Activated naive CD8-positive, alpha-beta T cell treated with anti-CD3 and anti-CD28 coated beads, Interleukin-2, amount 50 U/mL, for 16 hours (primary cell): ENCODE measurements at places on chromosomes 7 and 10.

DNA sequence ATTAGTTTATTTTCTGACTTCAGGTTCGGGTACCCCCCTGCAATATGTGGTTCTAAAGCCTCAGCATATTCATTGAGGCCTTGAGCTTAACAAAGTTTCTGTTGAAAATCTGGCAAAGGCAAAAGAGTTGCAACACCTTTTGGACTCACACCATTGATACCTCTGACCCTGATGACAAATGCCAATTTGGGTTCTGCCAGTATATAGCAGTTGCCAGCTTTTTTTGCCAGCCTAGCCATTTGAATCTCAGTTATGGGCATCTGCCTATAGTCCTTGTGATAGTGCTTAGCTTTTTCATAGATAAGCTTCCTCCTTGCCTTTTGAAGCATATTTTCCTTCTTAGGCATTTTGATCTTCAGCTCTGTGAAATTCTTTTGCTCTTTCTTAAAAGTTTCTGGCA is 31.9 kb downstream of the LIPJ start:
- no peak for DNase-seq

- DNase-seq: no peak
Observed at GRCh38 chr10:28400681-28401080, 97.8 kb upstream of the MPP7 start.

GRCh38 chr7:128708235-128708634 is 30.9 kb upstream of the CALU start:
- DNase-seq: no peak

GRCh38 chr10:30694518-30695228 is 65.1 kb upstream of the LYZL2 start:
- DNase-seq: no peak

DNA sequence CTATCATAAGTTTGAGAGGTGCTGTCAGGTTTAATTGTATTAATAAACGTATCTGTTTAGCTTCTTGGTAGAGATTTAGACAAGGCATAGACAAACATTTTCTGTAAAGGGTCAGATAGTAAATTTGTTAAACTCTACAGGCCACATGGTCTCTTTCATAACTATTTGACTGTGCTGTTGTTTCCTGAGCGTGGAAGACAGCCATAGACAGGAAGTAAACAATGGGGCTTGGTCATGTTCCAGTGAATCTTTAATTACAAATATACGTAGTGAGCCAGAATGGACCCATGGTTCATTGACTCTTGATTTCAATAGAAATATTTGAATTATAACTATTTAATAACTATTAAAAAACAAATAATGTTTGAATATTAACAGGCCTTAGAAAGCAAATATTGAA is 451.1 kb downstream of the SH2D4B start:
- DNase-seq: no peak

DNA sequence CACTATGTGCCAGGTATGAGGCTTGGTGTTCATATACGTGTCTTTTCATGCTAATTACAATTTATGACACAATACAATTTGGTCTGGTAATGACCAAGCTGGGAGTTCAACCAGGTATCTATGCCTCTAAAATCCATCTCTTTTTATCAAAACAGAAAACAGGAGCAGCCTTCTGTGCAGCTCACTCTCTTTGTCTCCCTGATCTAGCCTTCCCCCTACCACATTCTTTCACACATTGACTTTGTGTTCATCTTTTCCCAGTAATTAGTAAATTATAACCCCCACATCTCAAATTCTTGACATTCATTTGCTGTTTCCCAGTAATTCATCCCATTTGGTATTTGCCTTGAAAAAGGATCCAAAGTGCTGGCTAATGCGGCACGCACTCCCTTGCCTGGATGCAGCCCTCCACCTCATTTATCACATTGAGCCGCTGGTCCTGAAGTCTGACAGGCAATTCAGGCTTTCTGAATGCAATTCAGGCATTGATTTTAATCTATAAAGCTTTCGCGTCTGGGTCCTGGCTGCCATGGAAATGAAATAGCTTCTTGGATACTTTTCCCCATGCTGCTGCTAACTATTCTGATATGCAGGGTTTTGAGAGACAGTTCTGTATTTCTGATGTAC is 112.5 kb upstream of the ANKRD1 start:
- no peak for DNase-seq

DNA sequence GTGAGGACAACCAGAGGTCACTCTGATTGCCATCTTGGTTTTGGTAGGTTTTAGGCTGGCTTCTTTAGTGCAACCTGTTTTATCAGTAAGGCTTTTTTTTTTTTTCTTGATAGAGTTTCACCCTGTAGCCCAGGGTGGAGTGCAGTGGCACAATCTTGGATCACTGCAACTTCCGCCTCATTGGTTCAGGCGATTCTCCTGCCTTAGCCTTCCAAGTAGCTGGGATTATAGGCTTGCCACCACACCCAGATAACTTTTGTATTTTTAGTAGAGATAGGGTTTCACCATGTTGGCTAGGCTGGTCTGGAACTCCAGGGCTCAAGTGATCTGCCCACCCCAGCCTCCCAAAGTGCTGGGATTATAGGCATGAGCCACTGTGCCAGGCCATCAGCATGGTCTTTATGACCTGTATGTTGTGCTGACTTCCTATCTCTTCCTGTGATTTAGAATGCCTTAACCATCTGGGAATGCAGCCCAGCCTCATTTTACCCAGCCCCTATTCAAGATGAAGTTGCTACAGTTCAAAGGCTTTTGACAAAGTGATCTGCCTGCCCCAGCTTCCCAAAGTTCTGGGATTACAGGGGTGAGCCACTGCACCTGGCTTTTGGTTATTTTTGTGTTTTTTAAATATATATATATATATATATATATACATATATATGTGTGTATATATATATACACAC is 7.0 kb upstream of the ZNF425 start:
- no peak for DNase-seq

DNA sequence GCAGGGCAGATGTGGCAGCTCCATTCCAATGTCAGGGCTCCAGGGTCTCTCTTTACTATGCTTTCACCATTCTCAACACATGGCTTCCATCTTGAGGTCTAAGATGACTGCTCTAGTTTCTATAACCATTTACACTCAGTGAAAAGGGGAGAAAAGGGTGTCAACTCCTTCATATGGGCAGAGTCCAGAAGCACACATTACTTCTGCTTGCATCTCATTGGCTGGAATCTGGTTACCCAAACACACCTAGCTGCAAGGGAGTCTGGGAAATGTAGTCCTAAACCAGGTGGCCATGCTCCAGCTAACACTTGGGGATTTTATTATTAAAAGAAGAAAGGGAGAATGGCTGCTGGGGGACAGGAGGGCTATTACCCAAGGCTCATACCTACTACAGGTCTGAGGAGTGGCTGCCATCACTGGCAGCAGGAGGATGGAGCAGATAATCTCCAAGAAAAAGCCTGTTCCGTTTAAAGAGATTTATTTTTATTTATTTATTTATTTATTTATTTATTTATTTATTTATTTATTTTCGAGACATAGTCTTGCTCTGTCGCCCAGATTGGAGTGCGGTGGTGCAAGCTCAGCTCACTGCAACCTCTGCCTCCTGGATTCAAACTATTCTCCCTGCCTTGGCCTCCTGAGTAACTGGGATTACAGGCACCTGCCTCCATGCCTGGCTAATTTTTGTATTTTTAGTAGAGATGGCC is 29.1 kb upstream of the LBX1 start:
- no peak for DNase-seq

DNA sequence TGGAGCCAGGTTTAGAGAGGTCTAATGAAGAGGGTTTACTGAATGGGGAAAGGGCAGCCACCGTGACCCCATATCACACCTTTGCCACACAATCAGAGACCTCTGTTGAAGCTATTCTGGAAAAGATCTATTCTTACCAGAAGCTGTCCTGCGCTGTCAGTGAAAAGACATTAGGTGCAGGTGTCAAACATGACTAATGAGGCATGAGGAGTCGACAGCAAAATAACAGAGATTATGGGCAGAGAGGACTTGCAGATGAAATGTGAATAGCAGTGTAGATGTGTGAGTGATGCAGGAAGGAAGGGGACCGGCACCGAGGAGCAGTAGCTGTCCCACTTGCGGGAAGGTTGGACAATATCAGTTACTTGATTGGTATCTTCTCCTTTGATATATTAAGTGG is 627.7 kb upstream of the GALNT17 start:
- DNase-seq: no peak

GRCh38 chr7:8042796-8043535 is 74.4 kb downstream of the GLCCI1 start:
- no peak for DNase-seq

DNA sequence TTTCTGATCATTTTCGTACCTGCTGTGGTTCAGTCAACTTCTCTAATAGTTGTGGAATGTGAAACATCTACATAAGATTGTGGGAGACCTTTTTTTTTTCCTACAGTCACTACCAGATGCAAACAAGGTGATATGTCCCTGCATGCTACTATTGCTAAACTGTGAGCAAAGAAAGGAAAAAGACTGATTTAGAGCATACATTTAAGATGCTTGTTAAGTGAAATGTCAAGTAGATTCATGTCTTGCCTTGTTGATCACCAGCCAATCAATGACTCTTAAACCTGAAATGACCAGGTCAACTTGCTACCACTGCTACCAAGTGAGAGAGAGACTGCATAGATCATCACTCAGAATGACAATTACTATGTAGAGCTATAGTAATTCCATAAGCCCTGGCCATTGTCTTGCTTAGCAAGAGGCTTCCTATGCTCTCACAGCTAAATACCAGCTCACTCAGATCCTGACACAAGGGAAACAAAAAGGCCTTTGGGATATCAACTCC is 84.3 kb upstream of the SKAP2 start:
- no peak for DNase-seq

DNA sequence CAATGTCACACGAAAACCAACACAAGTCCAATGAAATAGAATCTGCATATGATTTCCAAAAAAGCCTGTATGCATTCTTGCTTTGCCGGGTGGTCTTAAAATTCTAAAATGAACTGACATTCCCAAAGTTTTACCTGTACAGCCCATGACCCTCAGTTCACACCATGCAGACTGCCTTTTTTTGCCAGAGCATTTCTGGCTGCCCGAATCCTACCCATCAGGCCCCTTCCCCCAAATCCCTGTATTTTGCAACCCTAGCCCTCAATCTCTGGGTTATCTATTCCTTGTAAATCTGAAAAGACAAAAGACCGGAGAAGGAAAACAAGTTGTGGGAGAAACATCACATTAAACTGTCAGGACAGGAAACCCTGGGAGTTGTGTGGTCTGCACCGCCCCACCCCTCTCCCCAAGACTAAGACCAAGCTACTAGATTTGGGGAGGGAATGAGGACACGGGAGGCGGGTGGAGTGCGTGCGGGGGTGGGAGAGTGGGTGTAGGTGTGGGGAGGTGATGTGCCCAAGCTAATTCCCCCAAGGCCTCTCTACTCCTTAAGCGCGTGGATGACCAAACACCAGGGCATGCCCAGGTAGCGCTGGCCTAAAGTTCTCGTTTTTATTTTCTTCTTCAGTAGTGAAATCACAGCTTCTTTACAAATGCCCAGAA is 1.4 kb downstream of the JCAD start:
- no peak for DNase-seq

- no peak for DNase-seq
Observed at GRCh38 chr10:97648562-97649404, 8.3 kb downstream of the PI4K2A start.

DNA sequence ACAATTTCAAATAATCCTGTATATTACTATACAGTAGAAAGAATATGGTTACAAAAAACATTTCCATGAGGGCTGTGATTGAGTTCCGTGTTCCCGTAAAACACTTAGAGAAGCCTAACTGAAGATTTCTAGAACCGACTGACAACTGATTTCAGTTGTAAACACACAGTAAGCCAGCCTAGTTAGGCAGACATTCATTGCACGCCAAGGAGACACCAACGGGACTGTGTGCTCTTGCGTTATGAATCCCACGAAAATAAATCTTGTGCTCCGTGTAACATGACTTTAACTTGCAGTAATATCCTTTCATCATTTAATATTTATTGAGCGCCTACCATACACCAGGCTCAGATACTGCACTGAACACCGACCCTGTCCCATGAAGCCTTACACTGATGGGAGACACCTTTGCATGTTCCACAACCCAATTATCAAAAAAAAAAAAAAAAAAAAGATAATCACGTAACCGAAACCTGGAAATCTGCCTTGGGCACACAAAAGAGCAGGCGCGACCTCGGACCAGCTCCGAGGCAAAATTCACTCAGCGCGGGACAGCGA is 420 bp upstream of the KLHL7 start:
- no peak for DNase-seq

DNA sequence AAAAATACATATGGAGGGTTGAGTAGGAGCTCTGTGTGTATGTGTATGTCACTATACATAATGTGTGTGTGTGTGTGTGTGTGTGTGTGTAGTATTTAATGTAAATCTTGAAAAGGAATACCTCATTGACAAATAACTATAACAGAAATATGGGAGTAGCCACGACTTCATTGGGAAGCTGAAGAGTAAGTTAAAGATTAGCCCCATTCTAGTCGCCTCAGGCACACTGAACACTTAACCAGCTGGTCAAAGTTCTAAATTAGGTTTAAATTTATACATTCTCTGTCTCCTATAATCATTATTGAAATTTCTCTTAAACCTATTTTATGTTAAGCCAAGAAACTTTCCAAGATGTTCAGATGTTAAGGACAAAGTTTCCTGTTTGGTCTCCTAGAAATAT is 45.3 kb downstream of the FAM13C start:
- DNase-seq: no peak

DNA sequence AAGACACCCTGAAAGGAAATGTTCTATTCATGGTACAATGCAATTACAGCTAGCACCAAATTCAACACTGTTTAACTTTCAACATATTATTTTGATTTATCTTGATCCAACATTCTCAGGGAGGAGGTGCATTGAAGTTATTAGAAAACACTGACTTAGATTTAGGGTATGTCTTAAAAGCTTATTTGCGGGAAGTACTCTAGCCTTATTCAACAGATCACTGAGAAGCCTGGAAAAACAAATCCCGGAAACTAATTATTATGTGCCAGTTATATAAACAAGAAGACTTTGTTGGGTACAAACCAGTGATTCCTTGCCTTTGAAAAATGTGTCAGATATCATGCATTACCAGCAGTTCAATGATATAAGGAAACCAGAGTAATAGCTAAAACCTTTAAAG is 160.1 kb downstream of the CFTR start:
- DNase-seq: no peak

GRCh38 chr10:84542522-84543490 is 214.4 kb downstream of the CCSER2 start:
- no peak for DNase-seq

DNA sequence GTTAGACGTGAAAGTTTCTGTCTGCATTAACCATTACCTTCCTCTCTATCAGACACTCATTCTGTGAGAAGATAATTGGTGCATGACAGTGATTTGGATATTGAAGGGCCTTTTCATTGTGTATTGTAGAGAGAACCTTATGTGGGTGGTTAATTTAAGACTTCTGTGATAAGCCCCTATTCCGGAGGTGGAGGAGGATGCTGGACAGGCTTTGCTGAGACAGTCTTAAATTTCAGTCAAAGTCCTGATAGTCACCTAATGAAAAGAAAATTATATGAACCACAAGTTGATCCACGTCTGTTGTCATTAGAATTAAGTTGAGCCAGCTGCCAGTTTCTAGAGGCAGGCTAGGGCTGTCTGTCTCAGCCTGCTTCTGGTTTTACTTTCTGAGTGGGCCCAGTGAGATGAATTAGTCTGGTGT is 62.9 kb downstream of the CELF2 start:
- no peak for DNase-seq
